ENCODE measurements at places on chromosomes 4 and X.

DNA sequence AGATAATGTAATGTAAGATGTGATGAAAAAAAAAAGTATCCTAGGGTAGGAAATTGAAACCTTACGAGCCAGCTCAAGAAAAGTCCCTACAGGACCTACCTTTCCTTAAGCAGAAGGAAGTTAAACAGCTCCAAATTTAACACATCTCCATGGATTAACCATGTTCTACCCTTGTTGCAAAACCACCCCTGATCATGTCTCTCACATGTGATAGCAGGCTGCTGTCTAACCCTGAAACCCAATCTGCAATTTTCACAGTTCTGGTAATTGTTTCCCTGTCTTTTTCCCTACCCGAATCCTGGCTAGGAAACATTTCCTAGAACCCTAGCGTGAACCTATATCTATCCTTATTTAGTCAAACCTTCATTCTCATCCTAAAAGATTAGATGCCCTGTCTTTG, 198.9 kb downstream of the SPOCK3 start:
- no peak for DNase-seq

GRCh38 chrX:66009231-66009845, 30.5 kb downstream of the VSIG4 start:
- no peak for DNase-seq

DNA sequence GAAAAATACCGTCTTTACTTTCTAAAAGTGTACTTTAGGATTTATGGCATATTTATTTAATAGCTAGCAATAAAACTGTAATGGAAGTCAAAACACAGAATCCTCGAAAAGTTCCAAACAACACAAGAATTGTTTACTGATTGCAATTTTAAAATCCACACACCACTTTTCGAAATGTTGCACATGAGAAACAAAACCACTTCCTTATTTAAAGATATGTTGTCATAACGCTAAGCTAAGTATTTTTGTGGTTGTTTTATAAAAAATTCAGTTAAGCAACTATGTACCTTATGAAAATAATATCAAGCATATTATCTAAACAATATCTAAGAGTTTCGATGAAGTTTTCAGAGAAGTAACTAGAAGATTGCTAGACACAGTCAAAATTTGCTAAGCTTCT, 344 bp downstream of the TMPRSS11D start:
- no peak for DNase-seq

- no peak for DNase-seq
Measured at GRCh38 chr4:82746705-82747574, 51.7 kb downstream of the SCD5 start.

GRCh38 chr4:42460043-42460442, 62.8 kb downstream of the SHISA3 start:
- no peak for DNase-seq

- no peak for DNase-seq
Measured at GRCh38 chrX:38961936-38962335, 160.7 kb downstream of the MID1IP1 start.

GRCh38 chr4:108693211-108693610, 42.8 kb downstream of the OSTC start:
- DNase-seq, result no peak

GRCh38 chrX:53087388-53087831, 5.2 kb downstream of the TSPYL2 start:
- DNase-seq, result no peak

DNA sequence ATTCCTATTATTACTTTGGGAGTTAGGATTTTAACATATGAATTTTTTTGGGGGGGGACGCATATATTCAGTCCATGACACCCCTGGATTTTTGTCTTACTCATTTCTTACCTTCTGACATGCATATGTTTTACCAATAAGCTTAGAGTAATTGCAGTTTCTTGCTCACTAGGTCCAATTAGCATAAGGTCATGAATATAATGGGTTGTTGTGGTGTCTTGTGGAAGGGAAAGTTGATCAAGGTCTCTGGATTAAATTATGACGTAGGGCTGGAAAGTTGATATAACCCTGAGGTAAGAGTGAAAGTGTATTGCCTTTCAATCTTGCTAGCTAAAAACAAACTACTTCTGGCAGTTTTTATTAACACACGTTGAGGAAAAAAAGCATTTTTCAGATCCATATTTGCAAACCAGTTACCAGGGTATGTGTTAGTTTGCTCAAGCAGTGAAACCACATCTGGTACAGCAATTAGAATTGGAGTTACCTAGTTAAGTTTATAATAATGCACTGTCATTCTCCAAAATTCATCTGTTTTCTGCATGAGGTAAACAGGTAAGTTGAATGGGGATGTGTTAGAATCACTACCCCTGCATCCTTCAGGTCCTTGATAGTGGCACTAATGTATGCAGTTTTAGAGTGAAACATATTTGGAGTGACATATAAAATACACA, 32.0 kb downstream of the STIM2 start:
- DNase-seq, result no peak

DNA sequence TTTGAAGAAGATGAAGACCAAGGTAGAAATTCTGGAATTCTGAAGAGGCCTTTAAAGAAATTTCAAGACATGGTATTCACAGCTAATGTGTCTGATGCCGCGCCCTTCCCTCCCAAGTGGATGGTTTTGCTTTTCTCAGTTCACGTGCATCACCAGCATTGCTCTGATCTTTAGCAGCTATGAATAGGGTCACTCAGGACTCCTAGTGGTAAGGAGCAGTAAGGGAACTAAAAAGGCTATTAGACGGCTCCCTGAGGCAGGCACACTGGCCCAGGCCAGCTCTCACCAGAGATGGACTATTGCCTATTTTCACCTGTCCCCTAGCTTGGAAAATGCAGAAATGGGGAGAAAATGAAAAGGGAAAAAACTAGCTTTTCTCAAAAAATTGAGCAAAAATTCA, 447.5 kb upstream of the RASGEF1B start:
- DNase-seq, result no peak

GRCh38 chr4:38695809-38696208, 31.8 kb downstream of the KLF3 start:
- DNase-seq, result no peak

DNA sequence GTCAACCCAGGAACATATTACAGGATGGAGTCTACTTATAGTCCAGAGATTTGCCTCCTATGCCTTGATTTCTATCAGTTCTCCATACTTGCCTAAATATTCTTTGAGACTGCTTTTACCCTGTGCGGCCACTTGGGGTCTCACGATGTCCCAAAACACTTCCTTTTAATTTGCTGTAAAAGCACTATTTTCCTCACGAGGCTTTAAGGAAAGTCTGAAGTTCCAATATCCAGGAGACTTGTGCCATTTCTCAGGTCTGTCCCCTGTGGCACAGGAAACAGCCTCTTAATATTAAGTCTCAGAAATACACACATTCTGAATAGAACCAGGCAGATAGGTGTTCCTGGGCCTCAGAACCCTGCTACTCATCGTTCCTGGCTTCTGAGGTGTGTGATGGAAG, 142.9 kb downstream of the TMEM164 start:
- no peak for DNase-seq

DNA sequence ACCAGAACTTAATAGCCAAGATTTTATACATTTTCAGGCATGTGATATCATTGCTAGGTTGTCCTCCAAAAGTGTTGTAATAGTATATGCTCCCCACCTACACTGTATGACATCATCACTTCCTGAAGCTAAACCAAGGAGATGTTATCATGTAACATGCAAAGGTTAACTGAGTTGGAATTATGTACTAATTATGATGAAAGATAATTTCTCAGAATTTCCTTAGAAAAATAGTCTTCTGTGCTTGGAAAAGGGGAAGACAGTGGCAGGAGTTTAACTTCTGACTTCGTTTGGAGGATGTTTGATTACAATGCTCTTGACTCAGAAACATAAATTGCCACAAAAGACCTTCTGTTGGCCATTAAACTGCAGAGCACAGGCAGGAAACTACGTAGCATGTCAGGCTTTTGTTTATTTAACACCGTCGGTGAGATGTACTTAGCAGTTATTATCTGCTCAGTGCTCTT, 83.6 kb upstream of the GUCY1A1 start:
- no peak for DNase-seq

DNA sequence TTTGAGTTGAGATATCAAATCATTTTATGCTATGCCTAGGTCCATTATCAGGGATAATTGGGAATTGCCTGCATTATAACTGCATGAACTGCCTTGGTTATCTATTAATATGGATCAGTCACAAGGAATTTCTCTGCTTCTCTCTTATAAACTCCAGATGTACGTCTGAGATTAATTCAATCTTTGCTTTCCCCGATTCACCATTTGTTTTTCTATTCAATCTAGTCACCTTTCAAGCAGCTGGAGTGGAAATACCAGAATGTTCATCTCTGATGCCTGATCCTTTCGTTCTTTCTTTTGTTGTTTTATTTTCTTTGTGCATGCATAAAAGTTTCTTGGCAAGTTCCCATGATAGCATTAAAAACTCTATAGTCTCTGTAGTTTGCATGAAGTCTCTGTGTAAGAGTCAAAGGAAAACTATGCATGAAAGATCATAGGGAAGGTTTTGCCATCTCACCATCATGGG, 22.6 kb downstream of the SYNPO2 start:
- DNase-seq, result no peak

DNA sequence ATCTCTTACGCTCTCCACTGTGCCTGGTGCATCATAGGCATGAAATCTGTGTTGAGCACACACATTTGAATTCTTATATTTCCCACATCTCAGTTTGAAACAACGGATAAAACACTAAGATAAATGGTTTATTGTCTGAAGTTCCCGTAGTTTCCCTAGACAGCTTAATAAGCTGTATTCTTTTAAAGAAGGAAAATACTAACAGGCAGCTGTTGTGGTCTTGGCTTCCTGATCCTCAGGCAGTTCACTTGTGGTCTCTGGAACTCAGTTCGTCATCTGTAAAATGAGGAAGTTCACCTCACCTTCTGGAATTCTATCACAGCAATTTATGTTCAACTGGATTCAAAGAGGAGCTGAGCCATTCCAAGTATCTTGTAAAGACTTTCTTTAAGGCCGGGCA, 1805.6 kb upstream of the TENM3 start:
- no peak for DNase-seq

- no peak for DNase-seq
Measured at GRCh38 chr4:155530290-155530689, 136.4 kb upstream of the GUCY1A1 start.

DNA sequence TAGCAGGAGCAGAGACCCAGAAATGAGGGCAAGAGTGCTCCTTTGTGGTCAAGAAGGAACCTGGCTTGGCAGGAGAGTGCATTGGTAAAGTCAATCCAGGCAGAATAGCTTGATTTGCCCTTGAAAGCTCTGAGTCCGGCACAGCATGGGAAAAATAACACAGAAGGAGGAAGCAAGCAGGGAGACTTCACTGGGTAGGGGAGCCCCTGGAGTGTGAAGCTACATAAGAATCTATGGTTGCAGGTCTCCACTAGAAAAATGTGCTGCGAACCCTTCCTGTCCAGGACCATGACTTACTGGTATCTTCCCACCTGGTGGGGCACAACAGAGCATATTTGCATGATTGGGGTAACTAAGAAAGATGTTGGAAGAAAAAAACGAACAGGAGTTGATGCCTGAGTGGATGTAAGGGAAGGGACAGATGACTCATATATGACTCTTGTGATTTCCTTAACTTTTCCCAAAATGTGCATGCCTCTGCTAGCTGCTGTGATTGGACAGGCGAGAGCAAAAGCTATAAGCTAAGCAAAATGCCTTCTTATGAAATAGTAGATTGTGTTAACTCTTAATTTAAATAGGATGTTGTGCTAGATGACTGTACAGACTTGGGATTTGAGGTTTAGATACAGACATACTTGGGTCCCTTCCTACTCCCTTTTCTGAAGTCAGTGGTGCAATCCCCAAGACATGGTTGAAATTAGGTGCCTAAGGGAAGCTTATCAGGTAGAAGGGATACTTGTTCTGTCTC, 3.3 kb downstream of the IL13RA1 start:
- no peak for DNase-seq

GRCh38 chrX:7852166-7852565, 9.2 kb downstream of the VCX start:
- DNase-seq, result no peak

DNA sequence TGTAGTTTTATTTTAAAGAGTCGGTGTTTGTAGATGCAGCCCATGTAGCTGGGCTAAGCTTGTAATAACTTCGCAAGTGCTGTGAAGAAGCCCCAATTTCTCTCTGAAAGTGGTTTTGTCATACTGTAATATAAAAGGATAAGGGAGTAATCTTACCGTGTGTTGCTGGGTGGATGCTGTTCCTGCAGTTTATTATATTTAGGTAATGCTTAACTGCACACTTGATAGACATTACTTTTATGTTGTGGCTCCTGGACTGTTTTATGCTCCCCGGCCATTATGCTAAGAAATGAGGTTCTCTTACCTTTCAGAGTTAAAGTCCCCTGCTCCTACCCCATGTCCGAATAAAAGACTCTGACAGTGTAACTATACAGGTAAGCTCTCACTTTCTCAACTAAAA, 789.4 kb downstream of the RPA4 start:
- no peak for DNase-seq

- no peak for DNase-seq
Measured at GRCh38 chr4:128068918-128069317, 7.8 kb downstream of the LARP1B start.

- no peak for DNase-seq
Measured at GRCh38 chr4:34615315-34615714, 1629.0 kb downstream of the ARAP2 start.

GRCh38 chr4:139969635-139970266, 184.2 kb downstream of the MAML3 start:
- DNase-seq, result no peak

GRCh38 chr4:61400439-61401038, 200.4 kb downstream of the ADGRL3 start:
- no peak for DNase-seq

All from activated CD4-positive, alpha-beta T cell treated with anti-CD3 and anti-CD28 coated beads, Interleukin-2, amount 50 U/mL, for 24 hours (primary cell).